Panc1 (cell line): ENCODE measurements at places on chromosomes 2 and 18.

DNA sequence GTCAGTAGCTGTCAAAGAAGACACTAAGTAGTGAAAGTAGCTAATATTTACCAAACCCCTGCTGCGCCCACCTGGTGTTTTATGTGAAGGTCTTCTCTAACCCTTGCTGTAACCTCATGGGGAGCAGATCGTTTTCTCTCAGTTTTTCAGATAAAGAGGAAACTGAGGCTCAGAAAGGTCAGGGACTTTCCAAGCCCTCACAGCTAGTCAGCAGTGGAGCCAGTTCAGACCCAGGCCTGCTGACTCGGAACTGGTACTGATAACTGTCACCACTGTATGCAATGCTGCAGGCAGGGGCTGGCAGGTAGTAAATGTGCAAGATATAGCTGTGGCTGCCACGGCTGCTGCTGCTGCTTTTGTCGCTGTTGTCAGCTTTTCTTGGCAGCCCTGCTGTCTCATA, 69.1 kb downstream of the LRRFIP1 start:
- DNase-seq = no peak

DNA sequence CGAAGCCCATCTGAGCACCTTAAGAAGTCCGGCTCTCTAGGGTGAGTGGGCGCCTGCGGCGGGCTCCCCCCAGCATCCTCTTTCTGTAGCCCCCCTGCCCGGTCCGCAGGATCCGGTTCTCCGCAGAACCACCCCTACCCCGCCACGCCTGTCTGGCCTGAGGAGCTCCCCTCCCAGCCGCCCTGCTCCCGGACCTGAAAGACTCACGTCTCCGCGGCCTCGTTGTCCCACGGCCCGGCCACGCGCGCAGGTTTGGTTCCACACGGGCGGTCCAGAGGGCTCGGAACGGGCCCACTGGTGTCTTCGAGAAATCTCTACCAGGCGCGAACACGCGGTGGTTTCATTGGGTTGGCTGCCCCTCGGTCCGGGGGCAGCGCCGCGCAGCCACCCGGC, 237 bp downstream of the SLC39A6 start:
- DNase-seq = no peak

GRCh38 chr2:66073172-66073571, 361.8 kb upstream of the MEIS1 start:
- no peak for DNase-seq

DNA sequence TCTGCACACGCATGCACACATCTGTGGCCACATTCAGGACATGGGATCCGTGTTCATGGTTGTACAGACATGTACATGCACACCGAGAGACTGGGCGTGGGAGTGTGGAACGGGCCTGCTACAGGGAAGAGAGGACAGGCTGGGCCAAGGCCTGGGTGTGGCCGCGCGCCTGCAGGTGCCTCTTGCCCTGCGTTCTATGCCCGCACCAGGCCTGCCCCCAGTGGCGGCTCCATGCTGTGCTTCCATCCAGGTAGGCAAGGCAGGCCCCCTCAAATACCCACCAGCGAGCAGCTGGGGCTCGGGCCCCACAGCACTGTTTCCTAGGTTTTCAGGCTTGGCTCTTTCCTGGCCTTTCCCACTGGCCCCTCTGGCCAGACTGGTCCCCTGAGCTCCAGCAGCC, 15.5 kb upstream of the PTMA start:
- no peak for DNase-seq

DNA sequence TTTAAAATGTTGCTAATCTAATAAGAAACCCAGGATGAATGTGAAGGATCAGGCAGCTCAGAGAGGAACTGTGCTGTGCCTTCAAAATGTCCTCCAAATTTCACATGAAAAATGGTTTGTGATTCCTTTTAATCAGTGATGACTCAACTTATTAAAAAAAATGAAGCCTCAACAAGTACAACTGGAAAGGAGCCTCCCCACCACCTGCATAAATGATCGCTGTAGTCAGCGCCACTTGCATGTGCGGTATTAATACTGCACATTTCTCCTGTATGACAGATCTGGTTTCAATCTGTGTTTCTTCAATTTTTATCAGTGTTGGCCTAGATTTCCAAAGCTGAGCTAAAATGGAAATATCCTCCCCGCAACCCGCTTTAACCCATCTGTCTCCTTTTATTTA, 115.0 kb upstream of the TMEM200C start:
- DNase-seq = no peak

DNA sequence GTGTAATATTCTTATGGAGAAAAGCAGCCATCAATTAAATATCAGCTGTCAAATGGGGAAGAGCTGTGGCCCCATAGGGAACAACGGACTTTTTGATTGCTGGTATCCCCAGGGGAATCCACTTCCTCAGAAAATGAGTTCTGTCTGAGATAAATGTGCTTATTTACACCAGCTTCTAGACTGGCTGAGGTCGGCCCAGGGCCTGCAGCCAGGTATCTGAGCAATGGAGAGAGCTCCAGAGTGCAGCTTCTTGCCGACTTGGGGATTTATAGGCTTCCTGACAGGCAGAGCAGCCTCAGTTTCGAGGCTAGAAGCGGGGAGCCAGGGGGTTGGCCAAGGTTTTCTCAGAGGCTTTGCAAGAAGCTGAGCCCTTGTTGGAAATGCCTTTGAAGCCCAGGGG, 67.2 kb downstream of the MCFD2 start:
- no peak for DNase-seq

GRCh38 chr18:58723810-58724602, 52.7 kb downstream of the MALT1 start:
- DNase-seq = no peak

- DNase-seq = no peak
Observed at GRCh38 chr18:73918816-73919215, 228.8 kb downstream of the FBXO15 start.

GRCh38 chr18:37935086-37935485, 369.5 kb upstream of the CELF4 start:
- DNase-seq = no peak

- DNase-seq = no peak
Observed at GRCh38 chr18:6405237-6406074, 9.3 kb downstream of the L3MBTL4 start.

DNA sequence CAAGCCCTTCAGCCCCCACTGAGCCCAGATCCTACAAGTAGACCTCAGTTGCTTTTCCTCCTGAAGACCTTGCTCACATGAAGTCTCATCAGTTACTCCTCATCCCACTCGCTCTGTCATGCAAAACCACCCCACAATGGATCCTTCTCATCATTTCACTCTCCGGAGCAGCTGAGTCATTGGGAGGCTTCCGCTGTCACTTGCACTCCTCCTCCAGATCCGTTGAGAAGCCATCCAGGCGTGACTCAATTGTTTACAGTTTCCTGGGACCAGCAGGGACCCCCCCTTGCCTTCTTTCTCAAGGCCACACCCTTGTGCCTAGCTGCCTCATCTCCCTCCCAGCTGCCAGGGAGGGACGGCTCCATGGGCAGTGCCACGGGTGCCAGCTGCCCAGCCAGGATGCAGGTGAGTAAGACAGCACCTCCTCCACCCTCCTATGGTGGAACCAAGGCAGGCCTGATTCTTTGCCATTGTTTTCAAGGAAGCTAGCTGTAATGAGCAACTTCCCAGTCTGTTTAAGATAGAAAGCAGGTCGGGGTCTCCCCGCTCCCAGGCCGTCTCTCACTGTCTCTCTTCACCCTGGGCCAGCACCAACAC, 16.3 kb downstream of the GPR55 start:
- DNase-seq = no peak

GRCh38 chr2:719734-720133, 42.5 kb upstream of the TMEM18 start:
- no peak for DNase-seq

DNA sequence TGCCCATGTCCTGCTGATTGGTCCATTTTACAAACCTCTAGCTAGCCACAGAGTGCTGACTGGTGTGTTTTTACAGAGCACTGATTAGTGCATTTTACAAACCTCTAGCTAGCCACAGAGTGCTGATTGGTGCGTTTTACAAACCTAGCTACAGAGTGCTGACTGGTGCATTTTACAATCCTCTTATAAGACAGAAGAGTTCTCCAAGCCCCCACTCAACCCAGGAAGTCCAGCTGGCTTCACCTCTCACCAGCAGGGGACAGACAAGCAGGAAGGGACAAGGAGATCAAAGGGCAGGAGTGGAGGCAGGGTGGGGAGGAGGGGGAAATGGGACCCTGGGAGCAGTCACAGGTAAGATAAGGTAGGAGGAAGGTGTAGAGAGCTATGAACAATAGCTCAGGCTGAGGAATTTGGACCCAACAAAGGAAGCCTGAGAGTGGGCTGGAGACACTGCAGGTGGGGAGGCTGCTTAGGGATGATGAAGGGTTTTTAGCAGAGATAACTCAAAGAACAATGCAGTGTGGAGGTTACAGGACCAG, 37.1 kb downstream of the SH2D6 start:
- DNase-seq = no peak

DNA sequence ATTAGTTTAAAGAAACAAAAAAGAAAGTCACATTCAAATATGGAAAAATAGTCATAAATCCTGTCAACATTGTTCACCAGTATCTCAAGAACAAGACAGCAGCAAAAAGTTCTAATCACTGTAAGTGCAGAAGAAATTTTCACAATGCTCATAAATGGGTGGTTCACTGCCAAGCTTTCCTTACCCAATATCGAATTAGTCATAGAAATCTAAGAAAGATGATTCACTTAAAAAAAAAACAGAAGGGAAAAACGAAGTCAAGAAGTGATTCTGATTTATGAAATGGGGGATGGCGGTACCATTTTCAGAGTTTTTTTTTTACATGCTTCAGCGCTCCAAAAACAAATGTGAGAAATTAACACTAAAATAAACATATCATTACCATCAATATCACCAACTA, 156.7 kb downstream of the EXOC6B start:
- DNase-seq = no peak

- no peak for DNase-seq
Observed at GRCh38 chr2:173578404-173579107, 223.9 kb downstream of the CDCA7 start.

DNA sequence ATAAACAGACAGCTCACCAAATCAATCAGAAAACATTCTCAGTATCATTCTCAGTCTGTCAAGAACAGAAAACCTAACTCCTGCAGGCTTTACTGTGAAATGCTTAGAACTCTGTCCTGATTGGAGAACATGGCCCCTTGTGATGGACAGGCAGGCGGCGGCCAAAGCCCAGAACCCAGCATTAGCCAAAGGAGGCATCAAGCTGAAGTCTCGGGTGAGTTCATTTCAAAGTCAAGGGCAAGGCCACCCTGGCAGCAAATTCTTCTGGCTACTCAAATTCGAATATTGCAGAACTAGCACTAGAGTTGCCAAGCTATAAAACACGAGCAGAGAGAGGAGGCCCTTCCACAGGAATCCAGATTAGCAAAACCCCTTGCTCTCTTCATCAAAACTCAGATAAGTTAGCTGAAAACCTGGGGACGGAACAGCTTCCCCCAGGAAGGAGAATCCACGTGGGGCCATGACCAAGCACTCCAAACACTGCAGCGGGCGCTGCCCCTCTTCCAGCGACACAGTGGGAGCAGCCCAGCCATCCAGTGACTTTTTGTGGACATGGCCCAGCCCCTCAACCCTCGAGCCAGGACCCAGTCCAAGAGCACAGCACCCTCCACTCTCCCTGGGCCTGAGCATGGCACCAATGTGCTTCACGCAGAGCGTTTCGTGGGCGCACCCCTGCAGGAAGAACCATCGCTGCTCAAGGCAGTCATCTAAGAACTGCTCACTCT, 98.6 kb downstream of the HDAC4 start:
- no peak for DNase-seq

DNA sequence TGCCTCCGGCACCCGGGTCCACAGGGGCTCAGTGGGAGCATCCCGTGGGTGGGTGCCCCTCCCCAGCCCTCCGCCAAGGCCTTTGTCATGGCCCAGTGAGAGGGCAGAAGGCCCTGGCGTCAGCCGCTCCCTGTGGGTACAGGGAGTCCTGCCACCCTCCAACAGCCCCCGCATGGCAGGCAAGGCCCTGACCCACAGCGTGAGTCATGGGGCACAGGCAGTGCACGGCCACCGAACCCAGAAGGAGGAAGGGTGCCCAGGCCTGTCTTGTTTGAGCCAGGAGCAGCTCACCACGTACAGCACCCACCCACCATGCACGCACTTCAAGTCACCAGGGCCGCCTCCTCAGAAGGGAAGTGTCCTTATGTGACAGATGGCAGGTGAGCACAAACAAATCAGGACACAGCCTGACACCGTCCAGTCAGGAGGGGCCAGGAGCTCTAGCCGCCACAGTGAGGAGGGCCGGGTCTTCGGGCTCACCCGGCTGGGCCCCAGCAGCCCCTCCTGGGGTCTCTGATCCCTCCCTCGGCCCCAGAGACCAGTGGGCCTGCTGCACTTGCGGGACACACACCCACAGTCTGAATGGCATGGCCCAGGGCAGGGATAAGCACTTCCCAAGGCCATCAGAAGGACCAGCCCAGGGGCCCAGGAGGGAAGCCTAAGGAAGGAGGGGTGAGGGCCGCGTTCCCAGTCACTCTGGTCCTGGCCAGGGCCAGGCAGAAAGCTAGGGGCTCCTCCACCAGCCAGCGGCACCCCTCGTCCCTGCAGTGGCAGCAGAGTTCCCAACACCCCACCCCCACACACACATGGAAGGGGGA, 25.8 kb downstream of the BIN1 start:
- DNase-seq = no peak

- no peak for DNase-seq
Observed at GRCh38 chr2:176157499-176158185, 535 bp downstream of the HOXD3 start.

DNA sequence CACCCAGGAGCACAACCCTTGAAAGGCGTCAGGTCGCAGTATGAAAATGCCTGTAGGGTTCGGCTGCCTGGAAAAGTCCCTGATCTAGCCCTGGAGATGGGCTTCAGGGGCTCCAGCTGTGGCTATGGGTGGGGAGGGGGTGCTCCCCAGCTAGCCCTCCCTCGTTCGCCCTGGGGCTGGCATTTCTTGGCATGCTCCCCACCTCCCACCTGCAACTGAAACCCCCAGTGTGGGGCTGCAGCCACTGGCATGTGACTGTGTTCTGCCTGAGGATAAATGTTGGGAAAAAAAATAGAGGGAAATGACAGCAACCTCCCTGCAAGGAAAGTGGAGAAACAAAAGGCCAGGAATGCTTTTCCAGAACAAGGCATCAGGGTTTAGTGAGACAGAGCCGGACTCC, 109.2 kb downstream of the COPS8 start:
- DNase-seq = no peak

- no peak for DNase-seq
Observed at GRCh38 chr2:216731465-216731864, 36.1 kb upstream of the IGFBP5 start.

- no peak for DNase-seq
Observed at GRCh38 chr2:219615036-219615435, 12.4 kb upstream of the SLC4A3 start.

GRCh38 chr2:46239847-46240181, 57.4 kb upstream of the EPAS1 start:
- DNase-seq = no peak
